ENCODE measurements at places on chromosomes 1 and 21.

- peak; percentile 29 for DNase-seq
Measured at GRCh38 chr1:86448670-86449069, 20.1 kb upstream of the CLCA1 start.

DNA sequence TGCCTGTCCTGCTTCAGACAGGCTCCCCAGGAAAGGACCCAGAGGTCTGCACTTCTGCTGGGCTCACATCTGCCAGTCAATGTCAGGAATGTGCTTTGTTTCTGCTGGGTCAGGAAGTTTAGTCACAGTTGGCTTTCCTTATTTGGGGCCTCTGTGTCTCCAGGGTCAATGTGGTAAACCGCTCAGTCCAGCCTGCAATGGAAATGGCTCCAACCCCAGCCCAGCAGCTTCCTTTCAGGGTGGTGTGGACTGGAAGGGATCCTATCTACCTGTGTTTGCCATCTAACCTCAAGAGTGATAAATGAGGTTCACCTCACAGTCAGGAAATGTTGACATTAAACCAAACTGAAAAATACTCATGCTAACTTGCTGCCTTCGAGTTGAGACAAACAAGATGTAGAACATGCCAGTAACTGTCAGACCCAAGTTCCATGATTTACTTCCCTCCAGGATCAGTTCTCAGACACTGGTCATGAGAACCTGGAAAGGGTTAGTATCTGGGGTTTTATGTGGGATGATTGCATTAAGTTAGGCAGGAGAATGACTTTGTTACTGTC lies 20.3 kb downstream of the ENO1 start:
- peak; percentile 87 for DNase-seq

DNA sequence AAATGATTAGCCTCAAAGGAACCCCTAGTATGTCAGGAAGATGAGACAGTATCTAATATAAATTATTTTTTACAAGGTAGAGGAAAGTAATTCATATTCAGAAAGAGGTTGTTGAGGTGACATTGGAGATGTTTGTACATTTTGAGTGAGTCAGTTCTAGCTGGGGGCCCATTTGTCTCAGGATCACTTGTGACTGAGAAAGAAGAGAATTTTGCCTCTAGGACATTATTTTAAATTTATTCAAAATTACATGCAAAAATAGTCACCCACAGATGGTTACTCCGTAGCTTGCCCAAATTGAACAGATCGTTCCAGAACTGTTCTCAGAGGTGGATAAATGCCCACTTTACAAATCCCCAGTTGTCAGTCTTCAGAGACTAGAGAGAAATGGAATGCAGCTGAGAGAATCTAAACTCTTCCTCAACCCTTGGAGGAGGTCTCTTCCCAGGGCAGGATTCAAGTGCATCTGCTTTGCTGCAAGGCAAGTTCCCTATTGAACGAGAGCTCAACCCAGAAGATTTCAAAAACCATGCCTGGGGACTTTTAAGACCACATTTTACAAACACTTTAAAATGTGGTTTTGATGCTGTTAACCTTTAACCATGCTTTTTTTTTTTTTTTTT lies 987.8 kb upstream of the ADAMTS5 start:
- no peak for DNase-seq

- peak; percentile 38 for DNase-seq
Measured at GRCh38 chr1:171286032-171286705, 27.8 kb upstream of the FMO4 start.

- peak; percentile 61 for DNase-seq
Measured at GRCh38 chr1:22747021-22747734, 36.5 kb downstream of the EPHB2 start.

DNA sequence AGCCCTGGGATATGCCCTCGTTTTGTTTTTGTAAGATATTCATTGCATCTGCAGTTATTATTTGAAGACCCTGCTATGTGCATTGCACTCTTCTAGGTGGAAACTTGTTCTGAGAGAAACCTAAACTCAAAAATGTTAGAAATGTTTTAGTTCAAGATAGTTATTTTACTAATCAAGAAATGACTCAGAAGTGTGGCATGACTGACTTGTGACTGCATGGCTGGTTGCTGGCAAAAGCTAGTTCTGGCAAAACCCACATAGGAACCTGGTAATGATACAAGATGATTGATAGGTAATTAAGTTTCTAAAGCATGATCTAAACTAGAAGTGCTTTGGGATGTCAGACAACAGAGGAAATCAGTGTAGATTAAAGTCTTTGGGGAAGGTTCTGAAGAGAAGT lies 33.8 kb upstream of the NFASC start:
- DNase-seq, result peak; percentile 33

DNA sequence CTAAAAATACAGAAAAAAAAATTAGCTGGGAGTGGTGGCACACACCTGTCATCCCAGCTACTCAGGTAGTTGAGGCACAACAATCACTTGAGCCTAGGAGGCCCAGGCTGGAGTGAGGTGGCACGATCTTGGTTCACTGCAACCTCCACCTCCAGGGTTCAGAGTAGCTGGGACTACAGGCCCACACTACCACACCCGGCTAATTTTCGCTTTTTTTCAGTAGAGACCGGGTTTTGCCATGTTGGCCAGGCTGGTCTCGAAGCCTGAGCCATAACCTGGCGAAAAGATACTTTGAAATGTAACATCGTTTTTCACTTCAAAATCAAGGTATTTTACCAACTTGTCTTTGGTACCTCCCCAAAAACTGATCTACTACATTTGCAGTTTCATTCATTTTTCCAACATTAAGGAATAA lies 6.1 kb downstream of the GAS5 start:
- DNase-seq, result no peak

- DNase-seq, result no peak
Measured at GRCh38 chr21:29667651-29668050, 272.1 kb downstream of the GRIK1 start.

DNA sequence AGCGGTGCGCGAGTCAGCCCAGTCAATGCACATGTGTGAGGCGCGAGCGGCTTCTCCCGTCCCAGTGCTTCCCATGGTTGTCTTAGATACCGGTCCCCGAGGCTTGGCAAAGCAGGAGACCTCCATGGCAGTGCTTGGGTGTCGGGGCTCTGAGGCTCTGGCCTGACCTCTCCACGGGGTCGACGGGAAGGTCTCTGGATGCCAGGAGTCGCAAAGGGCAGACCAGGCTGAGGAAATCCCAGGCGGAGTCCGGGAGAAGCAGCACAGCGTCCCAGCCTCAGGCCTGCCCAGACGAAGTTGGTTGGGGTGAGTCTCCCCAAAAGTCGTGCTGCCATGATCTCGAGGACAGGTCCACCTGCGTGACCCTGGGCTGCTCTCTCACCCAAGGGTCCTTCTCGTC lies 3881.6 kb downstream of the SRGAP2C start:
- DNase-seq, result no peak

- DNase-seq, result no peak
Measured at GRCh38 chr1:107047602-107048001, 8.9 kb upstream of the PRMT6 start.

DNA sequence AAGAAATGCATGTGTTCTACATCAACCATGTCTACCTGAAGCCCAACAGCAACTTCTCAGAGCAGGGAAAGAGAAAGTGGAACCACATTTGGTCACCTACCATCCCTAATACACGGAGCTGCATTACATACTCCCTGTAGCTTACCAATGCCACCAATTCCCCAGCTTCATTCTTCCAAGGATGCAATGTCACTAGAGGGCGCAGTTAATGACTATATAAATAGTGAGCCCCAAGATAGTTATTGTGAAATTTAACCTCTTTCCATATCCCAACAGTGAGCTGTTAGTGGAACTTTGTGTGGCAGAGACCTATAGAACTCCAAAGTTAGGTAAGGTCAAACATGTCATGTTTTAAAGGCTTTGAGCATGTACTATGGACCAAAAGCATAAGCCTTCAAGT lies 618.3 kb downstream of the SMYD3 start:
- DNase-seq, result peak; percentile 49

DNA sequence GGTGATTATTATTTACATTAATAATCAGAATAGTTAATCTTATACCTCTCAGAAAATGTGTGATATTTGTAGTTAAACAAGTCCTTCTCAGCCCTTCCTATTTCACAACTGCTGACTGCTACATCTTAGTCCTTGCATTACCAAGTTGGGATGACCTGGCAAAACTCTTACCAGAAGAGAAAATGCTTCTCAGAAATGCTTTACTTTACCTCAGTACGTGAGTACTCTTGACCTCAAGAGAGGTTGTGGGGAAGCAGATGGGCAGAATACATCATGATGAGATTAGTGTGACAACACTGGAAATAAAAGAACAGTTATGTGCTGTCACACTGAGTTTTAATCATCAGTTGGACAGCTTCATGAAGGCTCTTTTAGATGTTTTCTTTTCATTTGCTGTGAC lies 16.2 kb downstream of the CFAP126 start:
- no peak for DNase-seq

DNA sequence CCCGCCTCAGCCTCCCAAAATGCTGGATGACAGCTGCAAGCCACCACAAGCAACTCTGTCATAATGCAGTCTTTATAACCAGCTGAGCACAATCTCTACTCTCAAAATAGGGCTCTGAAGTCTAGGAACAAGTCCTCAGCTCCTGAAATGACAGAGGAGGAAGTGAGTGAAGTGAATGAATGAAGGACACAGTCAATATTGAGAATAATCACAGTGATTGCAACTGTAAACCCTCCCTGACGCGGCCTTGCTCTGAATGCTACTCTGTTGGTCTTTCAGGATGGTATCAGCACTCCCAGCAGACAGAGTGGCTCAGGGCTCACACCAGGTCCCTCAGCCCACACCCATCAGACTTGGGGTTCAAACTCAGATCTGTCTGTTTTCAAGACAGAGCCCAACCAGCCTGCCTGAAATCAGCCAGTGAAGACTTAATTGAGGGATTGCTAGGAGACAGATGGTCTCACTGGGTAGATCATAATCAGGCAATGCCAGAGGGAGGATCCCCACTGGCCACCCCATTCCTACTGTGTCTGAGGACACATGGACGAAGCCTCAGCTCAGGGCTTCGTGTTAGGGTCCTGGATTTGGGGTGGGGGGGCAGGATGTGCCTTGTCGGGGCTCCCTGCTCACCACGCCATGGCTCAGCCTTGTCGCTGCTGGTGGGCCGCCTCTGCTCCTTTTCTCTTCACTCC lies 20.9 kb downstream of the RNF187 start:
- DNase-seq, result no peak

- no peak for DNase-seq
Measured at GRCh38 chr1:22075718-22076117, 23.2 kb downstream of the CDC42 start.

DNA sequence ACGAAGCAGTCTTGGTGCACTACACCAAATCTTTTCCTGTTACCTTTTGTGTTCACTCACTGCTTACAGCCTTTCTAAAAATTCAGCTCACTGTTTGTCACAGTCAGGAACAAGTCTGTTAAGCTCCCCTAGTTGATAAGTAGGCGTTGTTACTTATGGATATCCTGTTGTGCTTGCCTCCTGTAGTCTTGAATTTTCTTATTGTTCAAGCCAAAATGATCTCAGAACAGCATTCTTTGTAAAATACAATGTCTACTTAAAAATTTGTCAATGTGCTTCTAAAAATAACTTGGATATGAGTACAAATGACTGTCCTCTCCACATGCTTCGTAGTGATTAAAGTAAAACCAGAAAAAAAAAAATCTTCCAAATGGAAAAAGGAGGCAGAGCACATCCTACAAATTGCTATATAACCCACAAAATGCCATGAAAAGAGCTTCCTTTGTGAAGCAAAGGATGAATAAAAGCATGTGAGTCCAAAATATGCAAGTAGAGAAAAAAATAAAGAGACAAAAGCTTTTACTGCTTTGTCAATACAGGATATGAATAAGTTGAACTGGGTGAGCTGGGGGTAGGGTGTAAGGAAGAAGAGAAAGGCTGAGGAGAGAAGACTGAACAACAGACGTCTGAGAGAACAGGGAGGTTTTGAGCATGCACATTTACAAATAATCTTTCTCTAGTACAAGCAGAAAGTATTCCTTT lies 228.9 kb upstream of the ADGRL4 start:
- DNase-seq, result peak; percentile 46

GRCh38 chr21:36744560-36745231 lies 45.8 kb downstream of the SIM2 start:
- no peak for DNase-seq

- no peak for DNase-seq
Measured at GRCh38 chr1:175168782-175169181, 23.8 kb downstream of the KIAA0040 start.

GRCh38 chr1:99537886-99538617 lies 107.9 kb upstream of the PALMD start:
- no peak for DNase-seq

DNA sequence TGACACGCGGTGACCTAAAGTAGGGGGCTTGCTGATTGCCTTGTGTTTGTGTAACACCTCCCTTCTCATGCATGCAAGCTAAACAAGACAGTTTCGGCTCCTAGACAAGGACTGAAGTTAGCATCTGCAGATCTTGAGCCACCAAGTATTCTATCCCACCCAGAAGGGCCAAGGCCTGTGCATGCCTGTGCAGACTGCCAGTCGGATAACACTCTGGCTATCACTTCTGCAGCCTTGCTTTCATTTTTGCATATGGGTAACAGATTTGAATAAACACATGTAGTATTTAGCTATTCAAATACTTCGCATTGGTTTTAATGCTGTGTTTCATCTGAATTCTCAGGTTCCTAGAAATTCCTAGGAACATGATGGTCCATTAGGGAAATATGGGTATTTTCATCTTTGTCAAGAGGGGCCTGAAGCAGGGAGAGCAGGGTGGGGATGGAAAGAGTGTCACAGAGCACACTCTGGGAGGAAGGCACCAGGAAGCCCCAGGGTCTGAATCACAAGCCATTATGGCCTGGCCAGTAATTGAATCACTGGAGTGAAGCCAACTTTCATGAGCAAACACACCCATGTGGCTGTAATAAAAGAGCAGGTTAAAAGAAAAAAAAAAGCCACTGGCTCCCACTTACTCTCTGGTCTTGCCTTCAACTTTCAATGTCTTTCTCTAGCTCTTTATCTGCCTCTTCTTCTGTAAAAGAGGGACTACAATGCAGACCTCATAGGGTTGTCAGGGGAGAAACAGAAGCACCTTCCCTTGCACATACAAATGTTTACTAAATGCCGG lies 28.3 kb downstream of the GADD45A start:
- peak; percentile 85 for DNase-seq

All from fibroblast of the aortic adventitia (primary cell).